ENCODE measurements at places on chromosomes 5 and 9. TPM values are rescaled to one million over a fixed set of nuclear protein-coding genes. Genes with fewer than 3 reads are reported as not detected.

The FOXD4L4 gene
- total RNA-seq, result 0.38 TPM

The PCDHB10 gene
- total RNA-seq, result 11.7 TPM

The FGF1 gene
- total RNA-seq, result not detected

The PCDHGA6 gene
- total RNA-seq, result 0.57 TPM

GRCh38 chr9:137227054-137227852 lies at the start of gene RNF224:
TSS of gene RNF224 (plus strand) at chr9:137227502. CDS start at chr9:137228336, 834 bp downstream.
- H3K27me3 ChIP-seq, result peaks cover 4% of the 10 kb centered on the region
- H3K4me1 ChIP-seq, result peaks cover 9% of the 10 kb centered on the region
- H3K27ac ChIP-seq, result peak within 1 kb of the TSS; percentile 90
- no peaks in the 10 kb centered on the region for H3K36me3 ChIP-seq

DNA sequence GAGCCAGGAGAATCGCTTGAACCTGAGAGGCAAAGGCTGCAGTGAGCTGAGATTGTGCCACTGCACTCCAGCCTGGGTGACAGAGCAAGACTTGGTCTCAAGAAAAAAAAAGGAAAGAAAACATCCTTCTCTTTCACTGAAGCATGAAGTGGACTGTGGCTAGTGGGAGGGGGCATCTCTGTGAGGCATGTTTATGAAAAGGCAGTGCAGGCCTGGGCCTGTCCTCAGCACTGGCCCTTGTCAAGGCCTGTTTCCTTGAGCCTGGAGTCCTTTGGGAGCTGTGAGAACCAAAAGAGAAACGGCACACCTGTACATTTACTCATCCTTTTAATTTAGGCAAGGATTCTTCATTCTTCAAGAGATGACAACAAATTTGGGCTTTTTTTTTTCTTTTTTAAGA lies 18.3 kb upstream of the FUBP3 start:
- peaks cover 4% of the 10 kb centered on the region for H3K27me3 ChIP-seq
- no peak for DNase-seq
- H3K36me3 ChIP-seq, result no peaks in the 10 kb centered on the region
- H3K4me3 ChIP-seq, result no peak overlapping the region
- peak overlapping the region; percentile 82 for H3K27ac ChIP-seq

DNA sequence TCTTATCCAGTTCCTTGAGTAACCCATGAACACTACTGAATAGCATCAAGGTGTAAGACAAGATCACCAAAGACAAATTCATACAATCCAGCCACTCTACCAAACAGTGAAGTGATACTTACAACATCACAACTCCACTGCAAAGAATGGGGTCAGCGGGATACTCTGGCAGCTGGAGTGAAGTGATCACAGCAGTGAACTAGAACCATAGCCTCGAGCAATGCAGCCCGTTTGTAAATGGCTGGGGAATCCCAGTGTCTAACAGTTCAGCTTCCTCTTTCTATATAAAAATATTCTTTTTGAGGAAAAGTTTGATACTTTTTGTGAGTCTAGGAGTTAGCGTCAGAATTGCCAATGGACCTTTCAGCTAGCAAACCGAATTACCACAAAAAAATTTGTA lies 515.2 kb downstream of the ZNF608 start:
- H3K4me3 ChIP-seq, result no peak overlapping the region
- DNase-seq, result no peak
- no peaks in the 10 kb centered on the region for H3K27me3 ChIP-seq
- H3K4me1 ChIP-seq, result peaks cover 57% of the 10 kb centered on the region

DNA sequence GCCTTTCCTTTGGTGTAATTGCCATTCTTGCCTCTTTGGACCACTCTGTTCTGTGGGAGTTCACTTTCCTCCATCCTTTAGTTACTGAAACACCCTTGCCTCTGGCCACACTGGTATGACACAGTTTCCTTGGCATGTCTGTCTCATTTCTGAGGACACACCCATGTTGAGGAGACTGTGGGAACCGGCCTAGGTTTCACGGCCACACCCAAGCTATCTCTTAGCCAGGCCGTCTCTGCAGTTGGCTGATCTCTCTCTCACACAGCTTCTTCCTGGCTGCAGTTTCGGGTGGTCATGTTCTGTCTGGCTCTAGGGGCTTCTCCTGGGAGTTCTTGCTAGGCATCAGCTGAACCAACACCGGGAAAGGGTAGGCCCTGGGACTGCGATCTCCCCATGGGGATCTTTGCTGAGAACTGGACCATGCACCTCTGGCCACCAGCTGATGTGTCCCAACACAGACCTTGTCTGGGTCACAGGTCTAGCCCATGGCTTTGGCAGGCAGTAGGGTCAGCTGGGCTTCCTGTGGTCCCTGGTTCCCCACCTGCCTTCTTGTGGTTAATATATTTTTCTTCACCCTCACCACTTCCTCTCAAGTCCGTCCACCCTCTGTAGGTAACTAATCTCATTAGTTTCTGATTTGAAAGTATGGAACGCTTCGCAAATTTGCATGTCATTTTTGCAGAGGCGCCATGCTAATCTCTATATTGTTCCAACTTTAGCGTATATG lies 24.9 kb downstream of the ARHGEF37 start:
- no peaks in the 10 kb centered on the region for H3K4me1 ChIP-seq
- no peak overlapping the region for H3K4me3 ChIP-seq
- no peaks in the 10 kb centered on the region for H3K27me3 ChIP-seq

GRCh38 chr9:89686126-89686525 lies 81.3 kb downstream of the GADD45G start:
- no peaks in the 10 kb centered on the region for H3K27me3 ChIP-seq
- DNase-seq, result no peak
- peaks cover 12% of the 10 kb centered on the region for H3K4me1 ChIP-seq
- no peaks in the 10 kb centered on the region for H3K36me3 ChIP-seq
- H3K27ac ChIP-seq, result no peak overlapping the region

DNA sequence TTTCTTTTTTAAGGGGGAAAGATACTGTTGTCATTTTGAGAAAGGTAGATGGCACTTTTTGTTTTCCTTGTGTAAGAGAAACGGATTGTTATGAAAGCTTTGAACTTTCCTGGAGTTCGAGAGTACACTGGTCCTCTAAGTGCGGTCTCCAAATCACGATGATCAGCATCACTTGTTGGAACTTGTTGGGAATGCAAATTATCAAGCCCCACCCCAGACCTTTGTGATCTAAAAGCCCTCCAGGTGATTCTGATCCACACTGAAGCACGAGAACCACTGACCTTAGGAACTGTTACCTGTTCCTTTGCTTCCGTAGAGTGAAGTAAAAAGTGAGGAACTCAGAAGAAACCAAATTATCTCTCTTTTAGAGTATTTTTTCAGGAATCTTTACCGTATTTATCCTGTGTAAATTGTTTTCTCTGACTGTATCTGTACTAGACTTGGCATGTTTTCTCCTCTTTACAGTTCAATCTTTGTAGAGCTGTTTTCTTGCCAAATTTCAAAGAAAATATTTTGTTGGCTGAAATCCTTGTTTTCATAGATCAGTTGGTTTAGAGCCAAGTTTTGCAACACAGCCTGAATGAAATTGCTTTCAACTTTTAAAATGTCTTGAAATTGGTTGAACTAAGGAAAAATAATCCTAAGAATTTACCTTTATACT lies 4.0 kb downstream of the MAT2B start:
- H3K4me3 ChIP-seq, result peak overlapping the region; percentile 55
- peak overlapping the region; percentile 96 for H3K27ac ChIP-seq
- H3K4me1 ChIP-seq, result peaks cover 63% of the 10 kb centered on the region
- no peak for DNase-seq
- H3K36me3 ChIP-seq, result peaks cover 12% of the 10 kb centered on the region
